ENCODE measurements at places on chromosomes 5 and 9. TPM values are rescaled to one million over a fixed set of nuclear protein-coding genes. Genes with fewer than 3 reads are reported as not detected.

BTNL3 gene
- 0.20 TPM for polyA plus RNA-seq

CD180 gene
- 0.86 TPM for polyA plus RNA-seq

DNA sequence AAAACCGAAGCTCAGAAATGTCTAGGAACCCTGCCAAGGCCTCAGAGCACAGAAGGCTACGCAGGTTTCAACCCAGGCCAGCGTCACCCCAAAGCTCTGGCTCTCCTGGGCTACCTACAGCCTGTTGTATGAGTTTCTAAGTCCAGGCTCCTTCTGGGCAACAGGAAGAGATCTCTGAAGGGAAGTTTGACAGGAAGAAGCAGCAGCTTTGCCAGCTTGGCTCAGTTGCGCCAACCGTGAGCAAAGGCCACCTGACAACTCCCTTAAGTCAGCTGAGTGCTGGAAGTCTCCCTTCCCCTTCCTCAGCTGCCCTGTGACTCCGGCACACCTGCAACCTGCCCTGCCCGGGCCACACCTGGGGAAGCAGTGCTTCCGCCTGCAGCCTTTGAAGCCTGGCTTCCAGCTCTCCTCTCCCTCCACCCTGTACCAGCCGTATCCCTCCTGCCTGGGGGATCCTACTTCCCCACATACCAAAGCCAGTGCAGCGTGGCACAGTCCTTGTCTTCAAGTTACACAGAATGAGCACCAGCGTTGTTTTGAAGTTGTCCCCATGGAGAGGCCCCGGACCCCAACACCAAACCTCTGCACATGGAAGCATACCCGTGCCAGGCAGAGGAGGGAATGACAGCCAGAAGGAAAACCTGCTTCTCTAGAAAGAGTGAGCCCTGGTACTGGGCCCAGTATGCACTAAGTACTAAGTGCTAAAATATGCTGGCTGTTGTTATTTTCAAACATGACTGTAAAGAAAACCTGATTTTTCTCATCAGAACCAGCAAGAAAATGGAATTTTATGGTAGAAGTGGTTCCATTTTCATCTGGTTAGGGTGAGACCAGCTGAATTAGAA lies 36.5 kb downstream of the SHB start:
- no peak for DNase-seq

GRCh38 chr5:110561510-110561909 lies 165.0 kb downstream of the TMEM232 start:
- no peak for DNase-seq

DNA sequence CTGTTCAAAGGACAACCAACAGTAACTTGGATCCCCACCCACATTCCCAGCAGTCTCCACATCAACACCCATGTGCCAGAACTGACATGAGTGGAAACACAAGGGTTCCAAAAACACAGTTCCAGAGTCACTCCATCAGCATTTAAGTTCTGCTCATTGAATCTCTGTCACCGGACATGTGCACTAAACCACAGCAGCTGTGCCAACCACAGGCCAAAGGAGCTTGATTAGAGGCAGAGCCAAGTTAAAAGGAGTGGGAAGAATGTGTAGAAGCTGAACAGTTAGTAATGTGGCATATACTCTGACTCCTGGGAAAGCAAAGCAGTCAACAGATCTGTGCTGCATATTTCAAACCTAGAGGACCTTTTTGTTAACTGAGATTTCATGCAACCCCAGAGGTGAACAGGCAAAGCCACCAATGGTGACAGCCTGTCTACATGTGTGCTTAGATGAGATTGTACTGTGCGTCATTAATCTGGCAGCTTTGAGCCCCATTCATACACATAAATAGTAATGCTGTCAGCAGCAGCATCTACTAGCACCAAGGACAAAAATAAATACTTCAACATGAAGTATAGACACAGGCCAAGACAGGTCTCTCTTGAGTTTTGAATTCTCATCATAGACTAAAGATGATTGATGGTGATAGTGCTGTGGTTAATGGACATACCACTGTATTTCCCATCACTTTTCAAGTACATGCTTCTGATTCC lies 16.4 kb upstream of the FST start:
- no peak for DNase-seq
